ENCODE measurements at places on chromosomes 12 and 14.
A peak's percentile ranks its signal among the peaks of the same experiment; 100 is the strongest.

DNA sequence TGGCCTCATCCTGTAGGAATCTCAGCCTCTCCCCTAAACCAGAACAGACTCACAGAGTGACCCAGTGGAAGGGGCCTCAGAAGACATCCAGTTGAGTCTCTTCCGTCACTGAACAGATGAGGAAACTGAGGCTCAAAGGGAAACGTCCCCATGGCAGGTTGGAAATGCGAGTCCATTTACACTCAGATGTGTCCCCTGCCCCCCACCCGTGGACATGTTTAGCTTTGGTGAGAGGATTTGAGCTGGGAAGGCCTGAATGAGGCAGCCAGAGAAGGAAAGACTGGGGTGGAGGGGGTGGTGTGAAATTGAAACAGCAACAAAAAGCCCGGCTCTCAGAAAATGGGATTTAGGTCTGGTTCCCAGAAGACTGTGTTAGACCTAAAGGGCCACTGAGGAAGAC is 1.7 kb downstream of the FAIM2 start:
- DNase-seq = no peak

DNA sequence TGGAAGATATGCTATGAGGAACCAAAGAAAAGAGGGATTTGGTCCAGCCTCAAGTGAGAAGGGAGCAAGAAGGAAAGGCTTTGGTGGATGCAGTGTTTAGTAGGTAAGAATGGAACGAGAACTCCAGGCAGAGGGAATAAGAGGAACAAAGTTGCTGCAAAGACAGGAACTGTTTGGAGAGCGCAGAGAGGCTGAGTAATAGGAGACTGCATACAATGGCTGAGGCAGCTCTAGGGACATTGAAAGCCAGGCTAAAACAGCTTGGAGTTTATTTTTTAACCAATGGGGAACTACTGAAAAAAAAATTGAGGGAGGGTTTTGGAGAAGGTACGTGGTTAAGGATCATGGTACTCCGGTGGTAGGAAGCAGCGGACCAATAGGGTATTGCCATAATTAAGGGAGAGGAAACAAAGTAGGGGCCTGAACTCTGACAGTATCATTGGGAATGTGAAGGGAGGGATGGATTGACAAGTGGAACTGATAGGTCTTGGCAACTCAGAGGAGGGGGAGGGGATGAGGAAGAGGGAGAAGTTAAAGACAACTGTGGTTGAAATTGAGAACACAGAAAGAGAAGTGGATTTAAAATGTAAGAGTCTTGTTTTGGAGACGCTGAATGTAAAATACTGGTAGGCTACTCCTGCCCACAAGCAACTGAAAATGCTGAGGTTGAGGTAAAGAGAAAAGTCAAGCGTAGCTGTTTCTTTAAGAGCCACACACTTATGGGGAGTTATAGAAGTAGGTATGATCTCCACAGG is 4.8 kb downstream of the ASCL4 start:
- no peak for DNase-seq

DNA sequence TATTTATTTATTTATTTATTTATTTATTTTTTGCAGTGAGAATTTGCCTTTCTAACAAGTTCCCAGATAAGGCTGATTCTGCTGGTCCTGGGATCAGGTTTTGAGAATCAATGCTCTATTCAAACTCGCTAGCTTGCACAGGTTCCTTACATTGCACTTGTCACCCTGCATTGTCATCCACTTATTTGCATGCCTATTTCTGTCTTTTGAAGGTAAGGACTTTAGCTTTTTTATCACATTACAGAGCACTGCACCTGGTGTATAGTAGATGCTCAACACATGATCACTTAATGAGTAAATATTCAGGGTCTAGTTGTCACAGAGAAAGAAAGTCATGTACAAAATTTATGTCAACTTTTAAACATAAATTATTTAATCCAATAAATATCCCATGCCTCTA is 219.7 kb upstream of the BTG1 start:
- no peak for DNase-seq

GRCh38 chr12:103887738-103888137 is 42.5 kb upstream of the HSP90B1 start:
- no peak for DNase-seq

- DNase-seq = no peak
These were observed 1.4 kb downstream of the VAMP1 start for GRCh38 chr12:6469092-6469491.

- DNase-seq = no peak
These were observed 10.7 kb downstream of the SOAT2 start for GRCh38 chr12:53113951-53114350.

DNA sequence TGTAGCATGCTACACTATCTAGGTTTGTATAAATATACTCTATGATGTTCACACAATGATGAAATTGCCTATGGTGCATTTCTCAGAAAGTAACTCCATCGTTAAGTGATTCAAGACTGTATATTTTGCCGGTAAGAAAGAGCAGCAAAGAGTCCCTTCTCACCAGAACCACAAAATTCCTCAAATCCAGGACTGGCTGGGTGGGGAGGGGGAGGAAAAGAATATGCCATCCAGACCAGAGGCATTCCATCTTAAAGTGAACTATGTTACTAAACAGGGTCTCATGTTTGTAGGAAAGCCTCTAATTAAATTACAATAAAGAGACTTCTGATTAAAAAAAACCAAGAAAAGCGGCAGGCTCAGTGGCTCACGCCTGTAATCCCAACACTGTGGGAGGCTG is 11.5 kb downstream of the UBE2N start:
- DNase-seq = no peak

DNA sequence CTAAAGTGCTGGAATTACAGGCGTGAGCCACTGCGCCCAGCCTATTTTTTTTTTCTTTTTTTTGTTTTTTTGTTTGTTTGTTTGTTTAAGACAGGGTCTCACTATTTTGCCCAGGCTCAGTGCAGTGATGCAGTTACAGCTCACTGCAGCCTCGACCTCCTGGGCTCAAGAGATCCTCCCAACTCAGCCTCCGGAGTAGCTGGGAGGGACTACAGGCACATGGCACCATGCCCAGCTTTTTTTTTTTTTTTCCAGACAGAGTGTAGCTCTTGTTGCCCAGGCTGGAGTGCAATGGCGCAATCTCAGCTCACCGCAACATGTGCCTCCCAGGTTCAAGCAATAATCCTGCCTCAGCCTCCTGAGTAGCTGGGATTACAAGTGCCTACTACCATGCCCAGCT is 5.8 kb upstream of the ITFG2 start:
- DNase-seq = no peak

DNA sequence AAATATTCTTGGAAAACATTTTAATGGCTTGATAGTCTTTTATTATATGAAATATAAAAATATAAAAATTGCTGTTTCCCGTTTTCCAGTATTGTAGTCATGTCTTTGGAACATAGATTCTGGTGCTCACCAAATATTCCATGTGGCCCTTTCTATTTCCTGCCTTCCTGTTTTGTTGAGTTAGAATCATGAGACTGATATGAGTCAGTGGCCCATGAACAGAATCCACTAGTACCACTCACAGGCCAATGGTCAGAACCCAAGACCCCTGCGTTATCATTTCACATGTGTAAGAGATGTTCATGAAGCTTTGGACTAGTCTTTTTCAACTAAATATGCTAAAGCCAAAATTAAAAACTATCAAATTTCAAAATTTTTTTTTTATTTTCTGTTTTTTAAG is 56.9 kb downstream of the BICD1 start:
- DNase-seq = peak; percentile 68

- DNase-seq = no peak
These were observed 78.1 kb upstream of the PELI2 start for GRCh38 chr14:56040121-56040520.

- DNase-seq = no peak
These were observed 573 bp upstream of the SUSD6 start for GRCh38 chr14:69610874-69611171.

- peak; percentile 63 for DNase-seq
These were observed 1.1 kb downstream of the PAPLN start for GRCh38 chr14:73238424-73238852.

DNA sequence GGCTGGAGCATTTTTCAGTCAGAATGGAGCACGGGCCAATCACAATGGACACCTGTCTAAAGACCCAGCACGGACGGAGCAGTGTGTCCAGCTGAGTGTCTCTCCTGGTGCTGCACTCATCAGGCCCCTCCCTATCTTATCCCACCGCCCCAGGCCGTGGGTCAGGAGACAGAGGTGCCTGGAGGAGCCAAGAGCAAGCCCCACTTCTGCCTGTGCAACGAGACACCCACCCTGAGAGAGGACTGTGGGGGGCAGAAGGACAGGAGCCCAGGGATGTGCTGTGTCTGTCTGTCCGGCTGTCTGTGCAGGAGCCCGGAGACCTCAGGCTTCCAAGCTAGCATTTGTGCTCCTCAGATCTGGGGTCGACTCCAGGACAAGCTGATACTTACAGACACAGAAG is 69.6 kb upstream of the SFSWAP start:
- no peak for DNase-seq

DNA sequence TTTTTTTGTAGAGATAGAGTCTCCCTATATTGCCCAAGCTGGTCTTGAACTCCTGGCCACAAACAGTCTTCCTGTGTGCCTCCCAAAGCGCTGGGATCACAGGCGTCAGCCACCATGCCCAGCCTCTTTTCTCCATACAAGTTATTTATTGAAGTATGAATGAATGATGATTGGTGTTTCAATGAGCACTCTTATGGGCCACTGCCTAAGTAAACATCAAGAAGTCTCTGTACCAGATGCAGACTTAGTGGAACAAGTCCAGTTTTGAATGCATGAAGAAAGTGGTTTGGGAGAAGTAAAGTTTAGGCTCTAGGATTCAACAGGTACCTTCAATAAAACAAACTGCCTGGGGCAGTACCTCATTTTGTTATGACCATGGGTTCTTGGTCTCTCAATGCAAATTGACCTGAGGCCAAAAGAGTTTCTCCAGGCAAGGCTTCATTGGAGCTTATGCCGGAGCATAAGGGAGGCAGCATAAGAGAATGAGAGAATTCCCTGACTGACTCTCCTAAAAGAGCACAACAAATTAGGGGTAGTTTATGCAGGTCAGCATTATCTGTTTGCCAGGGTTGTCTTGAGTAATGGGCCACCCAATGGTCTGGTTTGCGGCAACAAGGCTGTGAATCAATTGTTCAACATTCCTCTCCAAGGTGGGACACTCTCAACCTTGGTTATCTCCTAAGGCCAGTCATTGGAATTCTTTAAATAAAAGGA is 1.1 kb upstream of the GMFB start:
- DNase-seq = no peak

- DNase-seq = peak; percentile 64
These were observed 113.5 kb downstream of the C12orf75 start for GRCh38 chr12:105443802-105444652.

- DNase-seq = no peak
These were observed 78.8 kb downstream of the KCNC2 start for GRCh38 chr12:75130811-75131210.

GRCh38 chr14:71478542-71478941 is 453.7 kb upstream of the RGS6 start:
- no peak for DNase-seq

GRCh38 chr12:5745251-5745888 is 199.7 kb downstream of the ANO2 start:
- peak; percentile 93 for DNase-seq

DNA sequence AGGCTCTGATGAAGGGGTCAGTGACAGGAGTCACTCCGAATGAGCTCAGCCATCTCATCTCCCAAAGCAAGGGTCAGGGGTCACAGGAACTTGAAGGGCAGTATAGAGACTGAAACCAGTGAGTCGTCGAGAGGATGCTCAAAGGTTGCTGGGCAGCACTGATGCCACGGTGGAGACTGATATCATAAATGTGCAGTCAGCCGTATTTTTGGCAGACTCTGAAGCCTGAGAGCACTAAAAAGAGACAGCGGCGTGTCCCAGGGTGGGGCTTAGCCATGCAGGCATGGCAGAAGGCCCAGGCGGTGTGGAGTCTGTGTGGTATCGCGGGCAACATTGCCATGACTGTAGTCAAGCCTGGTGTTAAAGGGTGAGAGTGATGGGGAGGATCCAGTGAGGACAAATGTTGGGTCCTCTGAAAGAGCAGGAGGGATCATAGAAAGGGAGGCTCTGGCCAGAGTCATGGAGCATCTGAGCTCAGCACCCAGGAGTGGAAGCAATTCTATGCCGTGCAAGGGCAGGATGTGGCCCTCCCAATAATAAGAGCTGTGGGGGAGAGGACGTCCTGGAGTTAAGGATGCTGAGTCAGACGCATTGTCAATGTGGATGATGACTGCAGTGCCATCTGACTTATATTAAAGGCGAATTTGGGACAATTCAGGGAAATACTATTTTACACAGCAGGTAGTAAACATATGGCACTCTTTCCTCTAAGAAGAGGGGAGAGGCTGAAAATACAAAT is 241.2 kb upstream of the FKBP4 start:
- no peak for DNase-seq

- no peak for DNase-seq
These were observed 9.8 kb upstream of the PHLDA1 start for GRCh38 chr12:76041406-76041805.

GRCh38 chr12:100326208-100326607 is 30.7 kb upstream of the SLC17A8 start:
- DNase-seq = no peak

- no peak for DNase-seq
These were observed 100.8 kb upstream of the DACT1 start for GRCh38 chr14:58537004-58537403.

DNA sequence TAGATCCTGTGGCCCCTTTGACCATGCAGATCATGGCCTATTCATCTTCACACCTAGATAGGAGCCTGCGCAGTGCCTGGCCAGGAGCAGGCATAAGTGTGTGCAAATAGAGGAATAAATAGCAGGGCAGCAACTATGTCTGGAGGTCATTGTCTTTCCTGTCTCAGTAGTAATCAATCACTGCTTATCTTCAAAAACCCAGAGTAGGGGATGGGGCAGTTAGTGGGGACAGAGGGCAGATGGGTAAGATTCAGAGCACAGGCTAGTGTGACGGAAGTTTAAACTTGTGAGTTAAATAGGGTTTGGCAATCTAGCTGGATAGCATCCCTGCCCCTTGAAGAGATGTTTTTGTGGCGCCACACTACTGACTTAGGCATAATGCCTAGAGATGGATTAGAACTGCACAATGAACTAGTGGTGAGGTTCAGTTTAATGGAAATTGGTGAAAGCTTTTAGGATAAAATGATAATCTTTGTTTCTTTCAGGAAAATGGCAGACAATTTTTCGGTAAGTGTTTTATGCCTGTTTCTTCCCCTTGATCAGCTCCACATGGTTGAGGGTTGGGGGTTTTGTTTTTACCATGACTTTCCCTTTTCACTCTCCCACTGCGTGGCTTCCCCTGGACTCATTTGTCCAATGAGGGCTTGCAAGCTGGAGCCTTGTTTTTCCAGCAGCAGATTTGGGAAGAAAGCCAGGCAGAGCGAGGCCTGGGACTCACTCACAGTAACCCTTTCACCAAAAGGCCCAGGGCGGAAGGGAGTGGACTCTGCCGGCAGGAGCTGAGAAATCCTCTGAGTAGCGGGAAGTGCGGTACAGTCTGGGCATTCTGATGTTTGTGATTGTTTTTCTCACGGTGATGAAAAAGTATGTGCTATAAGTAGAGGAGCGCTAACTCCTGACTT is 8.1 kb downstream of the LGALS3 start:
- peak; percentile 85 for DNase-seq

DNA sequence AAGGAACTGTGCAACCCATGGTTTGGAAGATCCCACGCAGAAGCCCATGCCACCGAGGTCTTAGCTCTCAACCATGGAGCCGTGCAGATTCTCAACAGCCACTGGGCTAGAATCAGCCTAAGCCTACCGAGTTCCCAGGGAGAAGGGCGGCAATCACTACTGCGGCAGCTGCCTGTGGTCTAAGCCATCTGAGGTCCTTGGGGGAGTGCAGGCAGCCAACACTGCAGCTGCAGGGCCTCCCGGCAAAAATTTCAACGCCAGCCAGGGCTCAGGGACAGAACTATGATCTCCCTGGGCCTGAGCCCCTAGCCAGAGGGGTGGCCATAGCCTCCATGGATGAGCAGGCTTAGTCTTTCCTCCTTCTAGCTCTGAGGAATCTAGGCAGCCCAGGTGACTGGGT is 156.8 kb upstream of the CLEC14A start:
- DNase-seq = no peak

- no peak for DNase-seq
These were observed 64.9 kb downstream of the TMX1 start for GRCh38 chr14:51304941-51305340.

Measured in endothelial cell of umbilical vein (primary cell).